CD4-positive, alpha-beta T cell treated with Interleukin-15 for 1 hour (primary cell): ENCODE measurements at places on chromosomes 4 and X.

DNA sequence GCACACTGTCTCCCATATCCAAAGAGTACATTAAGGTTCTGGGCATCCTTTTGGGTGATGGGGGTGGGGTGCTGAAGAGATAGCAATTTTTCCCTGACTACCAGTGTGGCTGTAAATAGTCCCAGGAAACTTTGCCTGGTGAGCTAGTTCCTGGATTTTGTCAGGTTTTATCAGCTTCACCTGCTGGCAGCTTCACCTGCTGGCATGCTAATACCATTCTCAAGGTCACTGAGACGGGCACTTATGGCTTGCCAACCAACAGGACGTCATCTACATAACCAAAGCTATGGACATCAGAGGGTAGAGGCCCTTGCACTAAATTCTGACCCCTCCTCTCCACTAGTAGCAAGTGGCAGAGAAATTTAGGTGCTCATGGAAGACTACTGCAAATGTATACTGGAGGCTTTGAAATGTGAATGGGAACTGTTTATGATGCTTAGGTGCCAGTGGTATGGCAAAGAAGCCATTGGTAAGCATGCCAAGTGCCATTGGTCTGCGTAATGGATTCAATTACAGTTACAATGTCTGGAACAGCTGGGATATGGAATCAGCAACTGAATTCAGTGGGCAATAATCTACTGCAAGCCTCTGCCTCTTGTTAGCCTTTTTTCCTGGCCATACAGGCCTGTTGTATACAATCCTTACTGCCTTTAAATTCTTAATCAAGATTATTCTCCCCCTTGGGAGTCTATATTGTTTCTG, 71.6 kb upstream of the SH3RF1 start:
- no peak for DNase-seq

GRCh38 chr4:66266035-66266434, 595.7 kb upstream of the EPHA5 start:
- DNase-seq = no peak

- DNase-seq = no peak
These were observed 1.6 kb downstream of the SPARCL1 start for GRCh38 chr4:87527431-87528220.

DNA sequence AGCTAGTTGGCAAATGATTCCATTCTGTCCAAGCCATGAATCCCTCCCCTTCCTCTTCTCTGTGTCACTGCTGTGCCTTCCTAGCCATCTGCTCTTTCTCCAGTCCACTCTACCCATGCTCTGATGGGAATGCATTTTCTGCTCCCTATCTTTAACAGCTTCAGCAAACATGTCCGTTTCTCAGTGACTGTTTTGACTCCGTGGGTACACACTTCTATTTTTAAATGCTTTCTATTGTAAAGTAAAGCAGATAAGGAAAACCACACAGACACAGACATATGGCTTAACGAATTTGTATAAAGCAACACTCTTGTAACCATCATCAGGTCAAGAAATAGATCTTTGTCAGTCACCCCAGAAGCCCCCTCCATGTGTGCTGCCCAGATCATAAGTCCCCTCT, 72.4 kb upstream of the KLHL13 start:
- DNase-seq = no peak

DNA sequence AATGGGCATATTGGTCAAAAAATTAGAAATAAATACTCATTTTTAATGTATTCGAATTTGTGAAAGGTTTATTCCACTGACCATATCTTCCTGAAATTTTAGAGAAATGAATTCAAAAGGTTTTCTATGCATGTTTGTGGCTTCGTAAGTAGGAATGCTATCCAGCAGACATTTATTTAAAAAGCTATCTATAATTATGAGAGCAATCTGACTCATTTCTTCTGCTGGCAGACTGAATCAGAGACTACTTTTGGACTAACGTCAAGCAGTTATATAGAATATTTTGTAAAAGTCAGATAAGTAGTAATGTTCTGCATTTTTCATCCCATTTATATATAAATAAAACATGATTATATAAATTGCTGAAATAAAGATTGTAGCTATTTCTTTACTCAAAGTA, 125.0 kb downstream of the SPCS3 start:
- DNase-seq = no peak

GRCh38 chr4:83599183-83599582, 63.3 kb downstream of the GPAT3 start:
- DNase-seq = no peak
